ENCODE measurements at places on chromosomes 5 and 9.

- DNase-seq, result no peak
Measured at GRCh38 chr5:137341831-137342230, 157.3 kb downstream of the SPOCK1 start.

DNA sequence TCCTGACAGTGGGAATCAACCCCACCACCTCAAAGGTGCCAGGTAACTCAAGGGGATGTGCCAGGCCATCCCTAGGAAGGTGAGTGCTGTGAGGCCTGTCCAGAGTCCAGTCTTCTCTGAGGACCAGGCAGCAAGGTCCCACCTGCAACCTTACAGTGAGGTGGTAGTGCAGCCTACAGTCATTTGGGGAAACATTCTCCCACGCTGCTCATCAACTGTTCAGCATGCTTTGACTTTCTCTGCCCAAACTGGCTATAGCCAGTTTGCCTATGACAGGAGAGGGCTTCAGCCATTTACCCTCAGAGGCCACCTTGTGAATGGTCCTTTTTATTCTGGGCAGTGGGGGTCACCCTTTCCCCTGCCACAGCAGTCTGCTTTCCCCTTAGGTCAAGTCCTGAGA, 81.9 kb downstream of the ATPSCKMT start:
- no peak for DNase-seq

- no peak for DNase-seq
Measured at GRCh38 chr5:173056783-173057061, 570 bp downstream of the CREBRF start.

GRCh38 chr5:140145256-140145655, 19.5 kb downstream of the IGIP start:
- DNase-seq, result no peak
